ENCODE measurements at places on chromosomes 2 and 18. TPM values are rescaled to one million over a fixed set of nuclear protein-coding genes. Genes with fewer than 3 reads are reported as not detected.

- DNase-seq: no peak
These were observed 75.4 kb upstream of the HNMT start for GRCh38 chr2:137888845-137889244.

- no peak for DNase-seq
These were observed 41.7 kb upstream of the ZNF532 start for GRCh38 chr18:58822944-58823343.

DNA sequence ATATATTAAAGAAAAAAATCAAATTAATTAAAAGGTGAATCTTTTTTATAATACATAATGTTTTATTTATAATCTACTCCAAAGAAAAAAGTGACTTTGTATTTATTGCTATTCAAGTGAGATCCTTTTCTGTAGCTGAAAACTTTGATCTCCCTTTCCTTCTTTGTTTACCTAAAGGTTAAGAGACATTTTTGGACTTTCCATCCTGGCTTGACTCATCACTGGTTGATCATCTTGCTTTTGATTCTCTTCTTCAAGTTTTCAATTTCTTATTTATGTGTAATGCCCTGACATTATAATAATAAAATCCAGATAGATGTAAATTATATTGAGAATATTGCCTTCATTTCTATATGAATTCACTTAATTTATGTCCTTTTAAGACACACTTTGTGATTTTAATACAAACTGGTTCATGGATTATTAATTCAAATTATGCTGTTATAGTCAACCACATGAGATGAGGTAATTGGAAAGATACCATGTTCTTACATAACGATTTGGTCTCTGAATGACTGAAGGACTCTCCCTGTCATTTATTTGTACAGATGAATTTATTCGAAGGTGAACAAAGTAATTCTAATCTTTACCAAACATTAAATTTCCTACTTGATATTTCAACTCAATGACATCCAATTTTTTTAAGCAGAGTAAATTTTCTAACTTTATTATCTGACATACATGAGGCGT, 184.4 kb downstream of the TGIF1 start:
- no peak for DNase-seq

GRCh38 chr18:57890266-57890665, 87.2 kb upstream of the ATP8B1 start:
- no peak for DNase-seq

- no peak for DNase-seq
These were observed 1.4 kb upstream of the XRCC5 start for GRCh38 chr2:216107760-216108159.

GRCh38 chr18:68414407-68414806, 300.5 kb downstream of the TMX3 start:
- no peak for DNase-seq

DNA sequence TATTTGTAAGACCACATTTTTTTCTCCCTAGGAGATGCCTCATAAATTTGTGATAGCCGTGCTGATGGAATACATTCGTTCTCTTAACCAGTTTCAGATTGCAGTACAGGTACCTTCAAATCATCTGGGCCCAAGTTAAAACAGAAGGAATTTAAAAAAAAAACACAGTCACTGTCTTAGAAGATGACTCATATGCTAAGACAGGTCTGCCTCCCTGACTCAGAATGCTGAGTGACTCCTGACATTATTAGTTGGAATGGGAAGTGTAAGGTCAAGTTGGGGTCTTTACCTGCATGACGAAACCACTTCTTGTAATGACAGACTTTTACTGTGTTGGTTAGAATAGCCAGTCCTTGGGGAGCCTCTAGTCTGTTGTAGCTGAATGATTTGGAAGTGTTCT, 26.3 kb downstream of the RMC1 start:
- DNase-seq: no peak

- DNase-seq: no peak
These were observed 19.6 kb downstream of the RAMP1 start for GRCh38 chr2:237879058-237879430.

DNA sequence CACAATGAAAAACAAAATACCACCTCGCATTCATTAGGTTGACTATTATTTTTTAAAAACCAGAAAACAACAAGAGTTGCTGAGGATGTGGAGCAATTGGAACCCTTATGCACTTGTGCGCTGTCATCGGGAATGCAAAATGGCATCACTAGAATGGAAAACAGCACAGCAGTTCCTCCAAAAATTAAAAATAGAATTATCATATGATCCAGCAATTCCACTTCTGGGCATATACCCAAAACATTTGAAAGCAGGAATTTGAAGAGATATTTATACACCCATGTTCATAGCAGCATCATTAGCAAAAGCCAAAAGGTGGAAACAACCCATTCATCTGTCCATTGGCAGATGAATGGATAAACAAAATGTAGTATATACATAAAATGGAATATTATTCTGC, 11.9 kb upstream of the NMUR1 start:
- DNase-seq: no peak

- no peak for DNase-seq
These were observed 2.4 kb upstream of the RNF144A start for GRCh38 chr2:6914828-6915227.

DNA sequence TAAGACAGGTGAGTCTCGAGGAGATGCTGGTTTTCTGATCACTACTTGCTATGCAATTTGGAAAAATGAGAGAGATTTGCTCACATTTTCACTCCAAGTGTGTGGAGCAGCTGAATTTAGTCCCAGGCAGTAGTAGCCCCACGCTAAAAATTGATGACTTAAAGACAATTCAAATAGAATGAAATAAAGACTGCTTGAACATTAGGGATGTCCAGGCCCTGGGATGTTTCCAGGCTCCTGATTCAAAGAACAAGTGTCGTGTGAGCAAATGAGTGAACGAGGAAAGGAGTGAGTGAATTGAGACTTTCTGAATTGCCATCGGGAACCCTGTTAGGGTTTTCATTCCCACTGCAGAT, 37.3 kb upstream of the MRPL19 start:
- no peak for DNase-seq

- no peak for DNase-seq
These were observed 151.0 kb downstream of the TMEM17 start for GRCh38 chr2:62354771-62355561.

DNA sequence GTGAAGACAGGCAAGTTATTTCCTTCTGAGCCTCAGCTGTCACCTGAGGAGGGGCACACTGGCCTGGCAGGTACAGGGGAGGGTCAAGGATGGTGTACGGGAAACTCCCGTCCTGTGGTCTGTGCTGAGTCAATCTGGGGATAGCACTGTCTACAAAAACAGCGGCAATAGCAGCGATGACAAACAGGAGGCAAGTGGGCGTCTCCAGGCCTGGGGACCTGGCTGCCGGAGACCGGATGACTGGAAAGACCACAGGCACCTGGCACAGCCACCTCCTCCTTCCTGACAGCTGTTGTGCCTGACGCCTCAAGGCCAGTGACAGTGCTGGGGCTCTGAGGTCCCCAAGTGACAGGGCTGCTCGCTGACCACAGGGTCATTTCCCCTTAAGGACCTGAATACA, 202.1 kb upstream of the HS6ST1 start:
- DNase-seq: no peak

- no peak for DNase-seq
These were observed 63.8 kb downstream of the GALNT13 start for GRCh38 chr2:153935511-153935910.

- no peak for DNase-seq
These were observed 786.9 kb downstream of the EPHA4 start for GRCh38 chr2:220785178-220785577.

DNA sequence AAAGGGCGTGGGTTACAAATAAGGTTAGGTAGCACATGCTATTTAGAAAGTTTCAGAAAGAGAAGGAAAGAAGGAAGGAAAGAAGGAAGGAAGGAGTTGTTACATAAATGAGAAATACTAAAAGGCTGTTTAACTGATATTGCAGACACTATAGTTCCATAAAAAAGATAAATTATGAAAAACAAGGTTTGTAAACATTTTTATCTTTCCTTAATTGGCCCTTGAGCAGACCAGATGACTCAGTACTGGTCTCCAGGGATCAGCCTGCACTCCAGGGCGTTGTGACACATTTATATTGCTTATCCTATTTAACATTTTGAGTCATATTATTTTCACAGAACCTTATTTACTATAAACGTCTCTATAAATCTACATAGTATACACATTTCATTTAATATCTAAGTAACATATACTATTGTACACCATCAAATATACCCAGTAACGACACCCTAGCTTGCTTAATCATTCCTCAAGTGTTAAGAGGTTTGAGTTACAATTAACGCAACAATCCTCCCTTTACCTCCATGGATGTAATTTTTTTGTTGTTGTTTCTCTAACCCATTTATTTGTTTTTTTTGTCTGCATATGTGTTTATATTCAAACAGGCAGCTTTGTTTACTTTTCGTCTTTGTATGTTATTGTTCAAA, 2.8 kb upstream of the RAB31 start:
- DNase-seq: no peak

- DNase-seq: no peak
These were observed 198.0 kb upstream of the SIX3 start for GRCh38 chr2:44743473-44743872.

PDE1A gene
- 11.2 TPM for total RNA-seq

PJVK gene
- 1.2 TPM for total RNA-seq

FAM168B gene
- 78.7 TPM for total RNA-seq

DLX1 gene
- 0.16 TPM for total RNA-seq

TWIST2 gene
- total RNA-seq: 8.3 TPM

NAT8 gene
- not detected for total RNA-seq

CABLES1 gene
- 20.4 TPM for total RNA-seq

BOLL gene
- total RNA-seq: not detected

KIAA2012 gene
- not detected for total RNA-seq

GCC2 gene
- 25.0 TPM for total RNA-seq

LRP1B gene
- total RNA-seq: 1.2 TPM

RNPEPL1 gene
- total RNA-seq: 47.3 TPM

GPR39 gene
- 0.29 TPM for total RNA-seq

ANKRD30BL gene
- not detected for total RNA-seq

PROKR1 gene
- total RNA-seq: 0.12 TPM
